ENCODE measurements at places on chromosomes 7 and 10. TPM values are rescaled to one million over a fixed set of nuclear protein-coding genes. Genes with fewer than 3 reads are reported as not detected.

Gene NKX2-3
- not detected for total RNA-seq

Gene CALML5
- total RNA-seq: not detected

- DNase-seq: no peak
Measured at GRCh38 chr10:121450247-121450646, 148.0 kb downstream of the FGFR2 start.

GRCh38 chr7:18059171-18059570, 31.5 kb upstream of the PRPS1L1 start:
- no peak for DNase-seq
